ENCODE measurements at places on chromosomes 6 and 20. TPM values are rescaled to one million over a fixed set of nuclear protein-coding genes. Genes with fewer than 3 reads are reported as not detected.
A peak's percentile ranks its signal among the peaks of the same experiment; 100 is the strongest.

DNA sequence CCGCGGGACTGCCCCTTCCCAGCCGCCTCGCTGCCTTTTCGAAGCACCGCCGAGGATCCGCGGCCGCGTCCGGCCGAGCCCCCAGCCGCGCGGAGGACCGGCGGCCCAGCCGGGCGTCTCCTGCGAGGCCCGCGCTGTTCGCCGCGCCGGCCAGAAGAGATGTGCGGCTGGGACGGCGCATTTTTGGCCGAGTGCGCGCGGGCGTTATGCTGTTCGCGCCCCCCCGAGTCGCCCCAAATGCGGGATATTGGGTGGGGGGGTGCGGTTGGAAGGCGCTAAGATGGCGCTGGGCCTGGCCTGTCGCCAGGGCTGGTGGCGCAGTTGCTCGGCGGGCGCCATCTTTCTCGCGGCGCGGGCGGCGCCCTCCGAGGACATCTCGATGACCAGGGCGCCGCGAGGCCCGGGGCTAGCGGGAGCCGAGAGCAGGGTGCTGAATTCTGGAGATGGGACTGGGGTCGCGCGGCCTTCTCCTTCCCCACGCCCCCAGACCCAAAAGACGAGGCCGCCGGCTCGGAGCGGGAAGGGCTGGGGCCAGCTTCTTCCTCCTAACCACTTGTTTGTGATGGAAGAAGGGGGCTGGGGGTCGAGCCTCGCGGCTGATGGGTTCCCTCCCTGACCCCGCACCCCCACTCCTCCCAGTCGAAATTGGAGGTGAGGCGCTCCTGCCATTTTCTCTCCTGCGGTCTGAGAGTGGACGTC, 1.5 kb downstream of the BICRAL start:
- DNase-seq, result peak; percentile 54

DNA sequence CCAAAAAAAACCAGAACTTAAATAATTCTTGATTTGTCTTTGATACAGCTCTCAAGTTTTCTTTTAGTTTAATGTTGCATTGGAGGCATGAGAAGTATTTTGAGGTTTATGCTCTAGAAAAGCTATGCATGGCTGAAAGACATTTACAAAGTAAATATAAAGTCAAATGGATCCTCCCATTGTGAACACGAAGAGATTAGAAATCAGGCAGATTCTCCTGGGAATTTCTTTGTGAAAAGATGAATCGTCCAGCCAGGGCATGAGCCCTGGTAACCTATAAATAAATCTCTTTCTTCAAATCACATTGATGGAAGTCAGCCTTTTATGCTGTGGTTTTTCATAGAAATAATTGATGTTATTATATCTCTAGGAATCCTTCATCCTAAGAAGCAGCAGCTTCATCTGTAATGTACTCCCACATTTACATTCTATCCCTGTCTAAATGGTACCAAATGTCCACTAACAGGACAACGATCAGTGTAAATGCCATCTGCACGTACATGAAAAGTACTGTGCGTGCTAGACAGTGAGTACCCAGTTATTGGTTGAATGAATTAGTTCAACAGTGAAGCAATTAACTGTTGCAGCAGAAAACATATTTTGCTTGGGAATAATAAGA, 143.6 kb downstream of the ALDH8A1 start:
- DNase-seq, result no peak

GRCh38 chr20:10306440-10307358, 88.1 kb downstream of the SNAP25 start:
- DNase-seq, result no peak

- DNase-seq, result no peak
Observed at GRCh38 chr6:153957394-153957793, 81.6 kb upstream of the OPRM1 start.

GRCh38 chr20:24984961-24985640, 7.5 kb downstream of the APMAP start:
- DNase-seq, result no peak

GRCh38 chr6:75600768-75601167, 912 bp upstream of the SENP6 start:
- no peak for DNase-seq

GRCh38 chr20:58102261-58102660, 126.2 kb downstream of the ANKRD60 start:
- no peak for DNase-seq

DNA sequence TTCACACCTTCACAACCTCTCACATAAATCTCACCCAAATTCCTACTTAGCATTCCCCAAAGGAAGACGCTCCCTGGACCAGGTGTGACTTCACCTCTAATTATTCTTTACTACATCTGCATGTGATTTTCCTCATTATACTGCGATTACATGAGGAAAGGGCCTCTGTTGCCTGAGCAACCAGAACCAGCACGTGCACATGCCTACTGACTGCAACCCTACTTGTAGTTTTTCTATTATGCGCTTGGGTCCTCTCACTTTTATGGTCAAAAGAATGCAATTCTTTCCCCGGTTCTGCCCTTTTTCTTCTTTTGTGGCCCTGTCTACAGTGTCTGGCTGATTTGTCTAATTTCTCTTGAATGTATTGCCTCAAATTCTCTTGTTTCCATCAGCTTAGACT, 20.4 kb upstream of the ANKEF1 start:
- no peak for DNase-seq

GRCh38 chr6:34332251-34333198, 59.9 kb downstream of the NUDT3 start:
- no peak for DNase-seq

- DNase-seq, result no peak
Observed at GRCh38 chr20:16580147-16580546, 6.9 kb upstream of the KIF16B start.

LY6G6C gene
- total RNA-seq, result 1.2 TPM

RBM38 gene
- 33.3 TPM for total RNA-seq

BLOC1S5 gene
- 21.9 TPM for total RNA-seq

MOG gene
- total RNA-seq, result not detected
